ENCODE measurements at places on chromosomes 7 and 10.

GRCh38 chr10:95783741-95784140 is 27.8 kb downstream of the ENTPD1 start:
- DNase-seq = no peak

DNA sequence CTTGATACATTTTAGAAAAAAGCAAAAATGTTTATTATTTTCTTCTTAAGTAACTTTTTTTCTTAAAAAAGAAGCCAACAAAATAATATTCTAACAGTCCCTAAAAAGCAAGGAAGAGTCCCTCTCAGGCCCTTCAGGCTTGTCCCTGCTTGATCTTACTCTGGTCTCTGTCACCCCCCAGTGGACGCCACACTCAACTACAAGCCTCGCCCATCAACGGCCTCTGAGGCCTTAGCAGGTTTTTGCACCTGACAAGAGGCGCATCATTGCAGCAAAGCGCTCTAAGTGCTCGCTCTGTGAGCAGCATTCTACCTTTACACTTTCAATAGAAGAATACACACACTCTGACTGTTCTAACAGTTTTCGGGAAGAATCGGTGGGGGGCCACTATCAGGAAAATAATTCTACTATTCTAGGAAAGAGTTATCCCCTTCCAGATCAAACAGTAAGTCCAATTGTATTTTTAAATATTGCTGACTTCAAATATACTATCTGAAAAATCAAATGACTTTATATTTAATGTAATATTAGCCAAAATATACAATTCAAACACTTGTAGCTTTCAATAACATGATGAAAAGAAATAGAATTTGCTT is 139.2 kb downstream of the USP6NL start:
- DNase-seq = no peak

GRCh38 chr10:17037910-17038309 is 91.7 kb downstream of the CUBN start:
- no peak for DNase-seq

GRCh38 chr7:67438913-67439505 is 442.4 kb downstream of the TYW1 start:
- DNase-seq = no peak

DNA sequence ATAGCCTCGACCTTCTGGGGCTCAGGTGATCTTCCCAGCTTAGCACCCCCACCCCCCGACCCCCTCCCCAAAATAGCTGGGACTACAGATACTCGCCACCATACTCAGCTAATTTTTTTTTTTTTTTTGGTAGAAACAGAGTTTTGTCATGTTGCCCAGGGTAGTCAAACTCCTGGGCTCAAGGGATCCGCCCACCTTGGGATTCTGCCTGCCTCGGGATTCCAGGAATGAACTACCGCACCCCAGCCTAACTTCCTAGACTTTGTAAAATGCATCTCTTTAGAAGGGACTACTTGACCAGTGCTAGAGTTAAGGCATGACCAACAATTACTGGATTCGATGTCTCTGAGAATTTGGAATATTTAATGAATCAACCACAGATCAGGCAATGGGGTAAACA is 85.9 kb downstream of the MDFIC start:
- DNase-seq = no peak

GRCh38 chr7:112996331-112996871 is 90.2 kb downstream of the GPR85 start:
- DNase-seq = no peak

DNA sequence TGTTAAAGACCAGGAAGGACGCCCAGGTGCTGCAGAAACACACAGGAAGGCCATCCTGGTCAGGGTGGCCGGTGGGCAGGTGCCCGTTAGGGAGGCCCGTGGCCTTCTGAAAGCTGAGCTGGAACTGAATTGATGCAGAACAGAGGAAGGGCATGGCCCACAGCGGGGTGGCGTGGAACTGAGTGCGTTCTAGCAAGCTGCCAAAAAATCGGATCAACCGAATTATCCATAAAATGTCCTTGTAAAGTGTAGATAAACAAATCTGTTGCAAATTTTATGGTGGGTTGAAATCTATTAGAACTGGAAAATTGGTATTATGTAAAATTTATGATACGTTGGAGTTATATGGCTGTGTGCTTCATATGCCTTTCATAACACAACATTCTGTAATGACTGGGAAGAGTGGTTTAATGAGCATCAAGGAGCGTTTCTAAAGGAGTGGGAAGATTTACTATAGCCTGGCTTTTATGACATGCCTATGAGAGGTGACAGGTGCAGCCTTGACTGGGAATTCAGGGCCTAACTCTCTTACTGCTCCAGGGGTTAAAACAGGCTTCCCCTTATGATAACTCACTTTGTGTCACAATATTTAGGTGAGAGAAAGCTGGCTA is 108.1 kb downstream of the GPR26 start:
- no peak for DNase-seq

DNA sequence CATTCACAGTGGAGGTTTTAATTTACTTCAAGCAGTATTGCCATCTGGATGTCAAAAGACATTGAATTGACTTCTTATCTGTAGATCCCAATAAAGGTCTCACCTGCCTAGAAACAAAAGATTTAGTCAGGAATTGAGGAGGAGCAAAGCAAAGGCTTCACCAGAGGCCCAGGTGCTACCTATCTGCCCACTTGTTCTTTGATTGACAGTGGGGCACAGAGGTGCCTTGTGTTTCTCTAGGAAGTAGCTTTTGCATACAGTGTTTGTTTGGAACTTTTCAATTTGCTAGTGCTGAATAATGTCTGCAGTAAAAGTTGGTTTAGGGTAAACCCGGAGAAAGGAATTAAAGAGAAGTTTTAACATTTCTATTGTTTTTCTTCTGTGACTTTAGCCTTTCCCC is 40.4 kb downstream of the AUTS2 start:
- no peak for DNase-seq

GRCh38 chr10:96208271-96208670 is 63.1 kb downstream of the BLNK start:
- DNase-seq = no peak

- no peak for DNase-seq
Observed at GRCh38 chr7:131459256-131459655, 97.2 kb downstream of the PODXL start.

- no peak for DNase-seq
Observed at GRCh38 chr7:68070992-68071391, 1074.4 kb downstream of the TYW1 start.

GRCh38 chr10:102208311-102209035 is 17.6 kb upstream of the ELOVL3 start:
- no peak for DNase-seq

- DNase-seq = no peak
Observed at GRCh38 chr7:37052705-37053104, 328.4 kb upstream of the AOAH start.

DNA sequence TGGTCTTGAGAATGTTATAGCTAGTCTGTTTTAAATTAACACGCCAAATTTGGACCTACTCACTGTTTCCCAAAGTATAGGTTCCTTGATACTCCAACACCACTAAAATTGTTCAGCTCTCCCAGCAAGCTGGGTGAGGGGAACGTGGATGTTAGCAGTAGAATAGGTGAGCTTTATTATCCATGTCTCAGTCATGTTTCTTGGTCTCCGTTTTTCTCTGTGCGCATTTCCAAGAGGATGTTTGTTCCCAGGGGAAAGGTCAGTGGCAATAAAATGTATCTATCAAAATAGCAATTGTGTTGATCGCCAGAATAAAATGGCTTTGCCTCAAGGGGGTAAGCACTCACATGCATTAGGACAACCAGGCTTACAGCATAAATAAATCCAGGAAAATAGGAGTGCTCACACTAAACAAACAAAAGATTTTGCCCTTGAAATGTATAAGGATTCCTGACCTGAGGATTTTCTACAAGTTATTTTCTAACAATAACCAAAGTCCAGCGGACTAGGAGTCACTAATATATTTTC is 187.0 kb upstream of the C7orf33 start:
- no peak for DNase-seq

DNA sequence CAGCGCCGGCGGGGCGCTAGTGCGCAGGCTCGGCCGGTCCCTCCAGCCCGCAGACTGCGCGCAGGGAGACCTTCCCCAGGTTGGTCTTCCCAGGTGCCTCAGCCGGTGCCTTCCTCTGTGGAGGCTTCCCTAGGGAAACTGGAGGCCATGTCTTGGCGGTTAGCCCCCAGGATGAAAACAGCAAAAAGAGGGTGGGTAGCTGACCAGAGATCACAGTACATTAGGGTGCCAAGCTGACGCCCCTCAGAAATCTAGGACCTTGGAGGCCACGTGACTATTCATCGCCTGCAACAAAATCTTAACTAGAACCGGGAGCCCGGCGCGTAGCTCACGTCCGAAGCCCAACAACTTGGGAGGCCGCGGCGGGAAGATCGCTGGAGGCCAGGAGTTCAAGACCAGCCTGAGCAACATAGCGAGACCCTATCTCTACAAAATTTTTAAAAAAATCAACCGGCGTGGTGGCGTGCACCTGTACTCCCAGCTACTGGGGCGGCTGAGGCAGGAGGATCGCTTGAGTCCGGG is 327 bp upstream of the FIS1 start:
- no peak for DNase-seq

- DNase-seq = no peak
Observed at GRCh38 chr10:80553436-80553835, 15.7 kb downstream of the SH2D4B start.

- DNase-seq = no peak
Observed at GRCh38 chr10:5595994-5596471, 70.4 kb downstream of the ASB13 start.

DNA sequence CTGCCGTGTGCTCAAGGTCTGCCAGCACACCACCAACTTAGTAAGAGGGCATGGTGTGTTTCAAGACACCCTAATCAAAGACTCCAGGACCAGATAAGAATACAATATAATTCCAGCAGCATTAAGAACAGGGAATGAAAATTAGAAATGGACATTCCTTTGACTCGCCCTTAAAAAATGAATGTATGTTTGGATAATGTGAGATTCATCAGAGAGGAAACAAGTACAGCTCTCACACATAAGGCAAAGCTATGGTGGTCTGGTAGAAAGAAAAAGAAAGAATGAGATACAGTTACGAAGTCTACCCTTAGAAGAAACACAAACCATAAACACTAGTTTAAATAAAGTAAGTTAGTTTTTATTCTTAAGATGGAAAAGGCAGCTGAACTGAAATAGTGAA is 174.8 kb upstream of the ANK3 start:
- DNase-seq = no peak

- no peak for DNase-seq
Observed at GRCh38 chr10:61758433-61758832, 95.7 kb downstream of the CABCOCO1 start.

GRCh38 chr10:91493313-91493712 is 83.2 kb downstream of the HECTD2 start:
- DNase-seq = no peak

- DNase-seq = no peak
Observed at GRCh38 chr10:105843786-105844185, 1202.7 kb downstream of the SORCS3 start.

DNA sequence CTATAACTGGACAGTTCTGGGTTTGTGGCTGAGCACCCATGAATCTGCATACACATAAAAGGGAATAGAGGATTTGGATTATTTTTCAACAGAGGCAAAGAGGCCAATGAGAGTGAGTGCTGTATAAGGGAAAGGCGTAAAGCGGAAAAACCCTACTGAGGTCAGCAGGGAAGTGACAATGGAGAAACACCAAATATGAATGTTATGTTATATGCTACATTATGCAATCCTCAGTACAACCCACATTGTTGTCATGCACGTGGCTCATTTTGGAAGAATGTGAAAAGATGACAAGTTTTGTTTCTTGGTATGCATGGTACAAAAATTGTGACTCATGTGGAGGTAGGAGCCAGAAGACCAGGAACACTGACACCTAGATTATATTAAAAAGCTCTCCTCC is 113.6 kb upstream of the AMPH start:
- no peak for DNase-seq

- no peak for DNase-seq
Observed at GRCh38 chr10:122462533-122463465, 1.4 kb downstream of the HTRA1 start.

- DNase-seq = no peak
Observed at GRCh38 chr7:29444267-29444666, 119.4 kb upstream of the PRR15 start.

DNA sequence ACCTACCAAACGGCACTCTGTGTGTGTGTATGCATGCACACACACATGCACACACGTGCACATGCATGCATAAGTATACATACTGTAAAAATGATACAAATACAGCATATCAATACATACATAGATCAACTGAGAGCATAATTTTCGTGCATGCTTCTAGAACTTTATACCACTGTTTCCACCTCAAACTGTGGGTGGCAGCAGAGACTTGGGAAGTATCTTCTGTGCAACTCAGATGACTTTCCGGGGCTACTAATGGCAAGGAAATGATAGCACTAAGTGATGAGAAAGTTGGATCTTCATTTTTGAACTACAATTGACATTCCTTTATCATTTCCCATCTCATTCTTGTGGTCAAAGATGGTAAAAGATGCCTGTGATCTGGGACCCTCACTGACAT is 570.7 kb downstream of the REEP3 start:
- DNase-seq = no peak

GRCh38 chr7:154905146-154905545 is 97.8 kb downstream of the PAXIP1 start:
- DNase-seq = no peak

Measured in NCI-H2029 (cell line).